ENCODE measurements at places on chromosomes 7 and 10.

GRCh38 chr10:4771554-4772201, 54.3 kb upstream of the AKR1E2 start:
- DNase-seq: no peak

GRCh38 chr7:27174874-27175625, 930 bp upstream of the HOXA10 start:
- DNase-seq: no peak

GRCh38 chr7:1555046-1555812, 776 bp downstream of the TMEM184A start:
- DNase-seq: no peak

GRCh38 chr10:108208038-108208437, 1043.5 kb upstream of the SORCS1 start:
- DNase-seq: no peak

DNA sequence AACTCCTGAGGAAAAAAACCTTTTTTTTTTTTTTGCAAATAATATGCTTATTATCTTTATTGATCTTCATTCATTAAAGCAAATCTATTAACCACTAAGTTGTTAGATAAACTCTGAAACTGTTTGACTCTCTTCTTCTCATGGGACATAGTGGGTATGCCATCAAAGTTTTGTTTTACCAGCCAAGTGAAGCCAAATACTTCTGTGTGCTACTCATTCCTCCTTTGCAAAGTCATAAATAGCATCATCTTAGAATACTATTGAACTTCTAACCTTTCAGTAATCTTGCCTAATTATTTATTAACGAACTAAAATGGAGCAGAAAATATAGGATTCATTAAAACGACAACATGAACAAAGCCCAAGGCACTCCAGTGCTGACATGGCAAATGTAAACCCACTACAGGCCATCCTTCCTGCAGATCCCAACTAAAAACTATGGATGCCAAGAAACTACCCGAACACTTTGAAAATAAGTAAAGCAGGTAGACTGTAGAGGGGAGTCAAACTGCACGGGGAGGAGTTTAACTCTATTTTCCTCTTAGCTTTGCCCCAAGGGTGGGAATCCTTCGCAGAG, 61.2 kb upstream of the ODAD2 start:
- DNase-seq: no peak

- no peak for DNase-seq
These were observed 77.4 kb downstream of the WIPF3 start for GRCh38 chr7:29883462-29884398.

DNA sequence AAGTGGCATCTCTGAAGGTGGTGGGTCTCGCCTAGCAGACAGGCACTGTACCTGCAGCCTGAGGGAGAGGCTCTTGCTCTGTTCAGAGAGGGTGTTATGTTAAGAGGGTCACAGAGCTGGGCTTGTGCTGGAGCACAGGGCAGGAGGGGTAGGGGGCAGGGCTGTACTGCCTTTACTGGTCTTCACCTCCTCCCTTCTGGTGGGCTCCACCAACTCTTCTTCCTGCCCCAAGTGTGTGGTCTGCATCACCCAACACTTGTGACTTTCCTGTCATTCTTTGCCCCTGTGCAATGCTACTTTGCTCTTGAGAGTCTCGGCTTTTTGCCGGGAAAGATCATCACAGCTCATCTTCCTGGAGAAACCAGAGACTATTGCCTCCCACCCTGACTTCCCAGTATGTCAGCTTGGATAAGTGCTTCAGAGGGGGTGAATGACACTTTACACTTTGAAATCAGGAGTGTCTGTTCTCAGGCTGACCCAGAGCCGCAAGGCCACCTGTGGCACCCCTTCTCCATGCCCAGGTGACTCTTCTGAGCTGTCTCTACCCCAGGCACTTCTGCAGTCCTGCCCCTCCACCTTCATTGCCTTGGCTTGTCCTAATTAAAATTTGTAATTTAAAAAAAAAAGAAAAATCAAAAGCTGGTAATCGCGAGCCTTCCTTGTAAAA, 38.4 kb upstream of the IKZF1 start:
- no peak for DNase-seq

GRCh38 chr10:31771331-31771831, 157.2 kb downstream of the ARHGAP12 start:
- no peak for DNase-seq

- DNase-seq: no peak
These were observed 11.4 kb downstream of the BLNK start for GRCh38 chr10:96260014-96260413.

GRCh38 chr10:35216303-35216905, 89.8 kb downstream of the CREM start:
- no peak for DNase-seq

DNA sequence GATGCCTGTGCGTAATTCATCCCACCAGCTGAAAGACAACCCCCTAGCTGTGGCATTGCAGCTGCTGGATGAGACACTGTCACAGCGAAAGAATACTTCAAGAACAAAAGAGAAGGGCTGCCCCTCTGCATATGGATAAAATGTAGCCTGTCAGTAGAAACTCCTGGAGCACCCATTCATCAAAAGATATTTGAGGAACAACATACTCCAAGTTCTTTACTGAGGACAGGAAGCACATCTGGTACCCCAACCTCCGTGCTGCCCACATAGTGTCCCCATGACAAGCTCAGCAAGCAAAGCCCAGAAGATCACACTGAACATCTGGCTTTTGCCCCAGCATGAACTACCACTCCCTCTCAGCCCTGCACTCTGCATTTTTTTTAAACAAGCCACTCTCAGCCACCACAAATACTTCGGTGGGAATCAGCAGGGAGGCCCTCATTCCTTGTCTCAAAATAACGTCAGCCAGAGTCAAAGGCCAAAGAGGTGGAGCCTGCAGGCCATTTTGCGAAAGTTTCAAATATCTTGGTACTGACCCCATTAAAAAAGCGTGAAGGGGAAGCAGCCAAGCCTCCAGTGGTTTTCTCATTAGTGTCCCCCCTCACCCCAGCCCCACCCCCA, 1.7 kb downstream of the CREB3L2 start:
- no peak for DNase-seq

DNA sequence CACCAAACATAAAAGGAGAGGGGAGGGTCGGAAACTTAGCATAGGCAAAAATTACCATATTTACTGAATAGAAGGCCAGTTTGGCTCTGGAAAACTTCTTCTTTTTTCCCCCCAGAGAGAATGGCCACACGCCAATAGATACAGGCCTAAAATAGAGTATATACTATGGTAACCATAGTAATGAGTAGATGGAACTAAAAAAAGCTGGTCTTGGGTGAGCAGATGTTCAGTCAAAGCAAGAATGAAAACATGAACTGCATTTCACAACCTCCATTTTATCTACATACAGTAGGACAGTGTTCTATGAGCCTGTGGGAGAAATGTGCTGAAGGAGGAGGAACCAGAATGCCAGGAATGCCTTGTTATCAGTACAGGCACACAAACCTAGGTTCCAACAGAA, 141.7 kb upstream of the SEMA3A start:
- DNase-seq: no peak

GRCh38 chr10:89973326-89973725, 271.9 kb downstream of the KIF20B start:
- DNase-seq: no peak

DNA sequence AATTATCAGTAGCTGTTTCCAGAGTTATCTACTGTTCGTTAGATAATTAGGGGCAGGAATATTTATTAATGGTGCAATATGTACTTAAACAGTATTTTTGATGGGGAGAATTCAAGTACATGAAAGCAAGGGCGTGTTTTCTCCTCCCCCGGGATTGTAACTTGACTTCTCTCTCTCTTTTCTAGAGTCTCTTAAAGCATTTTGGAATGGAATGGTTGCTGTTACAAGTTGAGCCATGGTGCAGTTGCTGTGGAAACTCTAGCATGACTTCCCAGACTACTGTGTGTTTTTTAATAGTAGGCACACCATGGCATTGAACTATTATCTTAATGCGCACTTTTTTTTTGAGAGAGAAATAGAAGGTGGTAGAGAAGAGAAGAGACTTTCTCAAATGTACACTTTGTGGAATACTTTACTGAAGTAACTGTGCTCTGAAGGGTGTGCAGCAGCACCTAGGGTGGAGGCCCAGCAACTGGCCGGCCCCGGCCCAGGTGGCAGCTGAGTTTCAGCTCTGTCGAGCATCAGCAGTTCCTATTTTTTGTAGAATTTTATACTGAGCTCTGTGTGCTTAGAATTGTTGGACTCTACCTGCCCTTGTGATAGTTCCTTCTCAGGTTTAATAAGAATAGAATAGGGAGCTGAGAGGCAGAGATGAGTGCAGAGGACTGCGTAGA, 64.4 kb downstream of the CCNY start:
- no peak for DNase-seq

DNA sequence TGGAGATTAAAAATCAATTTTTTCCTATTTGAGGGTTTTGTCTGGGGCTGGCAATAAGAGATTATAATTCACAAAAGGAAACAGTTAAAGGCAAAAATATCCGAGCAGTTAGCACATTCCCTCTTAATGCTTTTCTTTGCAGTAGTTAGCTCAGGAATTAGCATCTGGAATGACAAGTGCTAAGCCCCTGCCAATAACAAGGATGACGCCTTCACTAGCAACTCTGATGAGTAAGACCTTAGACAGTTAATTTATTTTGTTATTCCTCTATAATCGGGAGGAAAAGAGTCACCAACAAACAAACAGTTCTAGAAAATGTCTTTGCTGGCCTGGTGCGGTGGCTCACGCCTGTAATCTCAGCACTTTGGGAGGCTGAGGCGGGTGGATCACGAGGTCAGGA, 151.3 kb downstream of the TRIL start:
- no peak for DNase-seq

GRCh38 chr10:68955832-68956532, at the start of gene DDX21:
DDX21 (plus strand) TSS chr10:68956170; CDS start chr10:68956226, 56 bp downstream.
- DNase-seq: peak; percentile 68

DNA sequence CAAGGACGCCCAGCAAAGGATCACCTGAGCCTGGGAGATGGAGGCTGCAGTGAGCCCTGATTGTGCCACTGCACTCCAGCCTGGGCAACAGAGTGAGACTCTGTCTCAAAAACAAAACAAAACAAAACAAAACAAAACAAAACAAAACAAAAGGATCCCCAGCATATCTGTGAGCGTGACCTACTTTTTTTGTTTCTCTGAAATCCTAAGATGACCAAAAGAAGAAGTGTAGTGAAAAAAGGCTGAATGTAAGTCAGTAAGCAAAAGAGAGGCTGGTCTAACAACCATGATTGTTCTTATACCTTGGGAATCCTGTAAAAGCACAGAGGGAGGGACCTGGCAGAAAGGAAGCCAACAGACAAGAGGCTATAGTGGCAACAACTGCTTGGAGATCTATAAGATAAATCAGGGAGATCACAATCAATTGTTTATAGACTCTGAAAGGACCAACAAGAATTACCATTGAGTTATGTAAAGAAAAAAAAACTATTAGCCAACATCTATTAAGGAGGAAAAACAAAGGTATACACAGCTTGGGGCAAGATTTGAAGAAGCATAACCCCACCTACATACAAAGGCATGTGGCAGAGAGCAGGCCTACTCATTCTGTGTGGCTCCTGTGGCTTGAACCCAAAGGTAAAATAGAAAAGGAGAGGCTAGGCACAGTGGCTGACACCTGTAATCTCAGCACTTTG, 255.2 kb upstream of the KLF14 start:
- DNase-seq: no peak

DNA sequence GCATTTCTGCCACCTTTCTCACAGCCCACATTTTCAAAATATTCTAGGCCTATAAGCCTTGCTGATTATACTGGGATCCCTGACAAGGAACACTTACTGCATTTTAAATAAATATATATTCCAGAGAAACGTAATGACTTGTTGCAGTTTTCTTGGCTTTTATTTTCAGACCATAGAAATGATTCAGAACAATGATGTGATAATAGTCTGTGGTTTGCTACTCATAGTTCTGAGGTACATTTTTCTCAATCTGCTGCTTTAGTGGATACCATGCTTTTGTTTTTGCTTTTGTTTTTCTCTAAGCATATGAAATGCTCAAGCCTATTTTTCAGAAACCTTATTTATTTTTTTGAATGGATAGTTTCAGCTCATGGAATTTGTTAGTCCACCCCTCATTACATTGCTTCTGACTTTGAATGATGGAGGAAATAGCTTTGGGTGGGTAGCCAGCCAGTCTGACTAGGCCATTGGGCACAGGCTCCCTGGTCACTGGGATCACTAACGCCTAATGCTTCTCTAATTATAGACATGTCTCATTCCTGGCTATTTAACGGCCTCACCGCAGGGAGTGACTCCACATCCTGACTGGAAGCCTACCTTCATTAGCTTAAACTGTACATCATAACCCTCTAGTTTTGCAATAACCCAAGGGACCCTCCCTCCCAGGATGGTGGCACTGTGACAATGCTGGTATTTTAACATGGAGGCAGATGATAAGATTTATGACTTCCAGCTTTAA, 66.1 kb downstream of the MBL2 start:
- no peak for DNase-seq

- no peak for DNase-seq
These were observed at the start of gene UPK3B for GRCh38 chr7:76509931-76510877. UPK3B (plus strand) TSS chr7:76510552; CDS start chr7:76510653, 101 bp downstream.

GRCh38 chr7:117021986-117022385, 68.7 kb downstream of the ST7 start:
- DNase-seq: no peak

- no peak for DNase-seq
These were observed 106.0 kb upstream of the STK17A start for GRCh38 chr7:43476896-43477295.

GRCh38 chr10:22301193-22301592, 15.0 kb upstream of the COMMD3 start:
- DNase-seq: no peak

DNA sequence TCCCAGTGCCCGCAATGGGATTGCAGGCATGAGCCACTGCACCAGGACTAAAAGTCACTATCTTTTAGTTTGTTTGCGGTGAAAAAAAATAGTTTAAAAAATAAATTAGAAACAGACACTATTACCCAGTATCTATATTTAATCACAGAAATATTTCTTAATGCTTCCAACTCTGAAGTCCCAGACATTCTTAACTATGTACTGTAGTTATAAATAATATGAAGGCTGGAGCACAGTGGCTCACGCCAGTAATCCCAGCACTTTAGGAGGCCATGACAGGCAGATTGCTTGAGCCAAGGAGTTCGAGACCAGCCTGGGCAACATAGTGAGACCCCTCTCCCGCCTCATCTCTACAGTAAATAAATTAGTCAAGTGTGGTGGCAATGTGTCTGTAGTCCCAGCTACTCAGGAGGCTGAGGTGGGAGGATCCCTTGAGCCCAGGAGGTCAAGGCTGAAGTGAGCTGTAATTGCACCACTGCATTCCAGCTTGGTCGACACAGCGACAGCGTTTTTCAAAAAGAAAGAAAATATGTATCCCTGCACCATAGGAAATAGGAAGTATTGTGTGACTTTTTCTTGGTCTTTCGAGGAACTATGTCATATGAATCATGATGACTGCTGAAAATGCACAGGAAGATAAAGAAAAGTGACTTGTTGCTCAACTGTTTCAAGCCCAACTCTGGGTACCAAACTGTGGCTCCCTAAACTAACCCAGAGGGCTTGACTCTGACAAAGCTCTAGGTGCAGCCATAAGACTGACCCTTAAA, 74.9 kb upstream of the STEAP1B start:
- no peak for DNase-seq

- no peak for DNase-seq
These were observed 4.2 kb upstream of the MAFK start for GRCh38 chr7:1526271-1526754.
